Forelimb muscle (tissue), 1 donor: ENCODE measurements at places on chromosomes 1 and 21. TPM values are rescaled to one million over a fixed set of nuclear protein-coding genes. Genes with fewer than 3 reads are reported as not detected.

The TGFB2 gene
- 66.7 TPM for polyA plus RNA-seq

The CFHR1 gene
- not detected for polyA plus RNA-seq

The THEM5 gene
- polyA plus RNA-seq, result 0.56 TPM

The SH3D21 gene
- 2.8 TPM for polyA plus RNA-seq

GRCh38 chr1:202244841-202245261 lies 51.3 kb downstream of the LGR6 start:
- DNase-seq, result no peak

DNA sequence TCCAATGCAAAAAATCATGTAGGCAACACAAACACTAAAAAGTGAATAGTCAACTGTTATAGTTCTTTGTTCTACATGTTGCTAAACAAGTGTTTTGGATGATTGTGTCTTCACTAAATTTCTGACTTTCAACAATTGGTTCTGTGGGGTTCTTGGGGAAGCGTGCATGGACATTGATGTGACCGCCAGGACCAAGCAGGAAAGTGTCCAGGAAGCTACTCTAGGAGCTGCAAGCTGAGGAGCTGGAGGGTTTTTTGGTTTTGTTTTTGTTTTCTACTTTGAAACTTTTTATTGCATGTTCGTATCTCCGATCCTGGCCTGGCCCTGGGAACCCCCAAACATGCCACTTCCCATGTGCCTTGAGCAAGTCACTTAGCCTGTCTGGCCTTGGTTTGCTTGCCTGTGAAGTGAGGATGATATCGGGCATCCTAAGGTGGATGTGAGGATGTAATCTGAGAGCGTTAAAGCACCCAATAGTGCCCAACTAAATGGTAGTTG lies 8.0 kb downstream of the TMPRSS3 start:
- no peak for DNase-seq
